ENCODE measurements at places on chromosomes 6 and 20.

DNA sequence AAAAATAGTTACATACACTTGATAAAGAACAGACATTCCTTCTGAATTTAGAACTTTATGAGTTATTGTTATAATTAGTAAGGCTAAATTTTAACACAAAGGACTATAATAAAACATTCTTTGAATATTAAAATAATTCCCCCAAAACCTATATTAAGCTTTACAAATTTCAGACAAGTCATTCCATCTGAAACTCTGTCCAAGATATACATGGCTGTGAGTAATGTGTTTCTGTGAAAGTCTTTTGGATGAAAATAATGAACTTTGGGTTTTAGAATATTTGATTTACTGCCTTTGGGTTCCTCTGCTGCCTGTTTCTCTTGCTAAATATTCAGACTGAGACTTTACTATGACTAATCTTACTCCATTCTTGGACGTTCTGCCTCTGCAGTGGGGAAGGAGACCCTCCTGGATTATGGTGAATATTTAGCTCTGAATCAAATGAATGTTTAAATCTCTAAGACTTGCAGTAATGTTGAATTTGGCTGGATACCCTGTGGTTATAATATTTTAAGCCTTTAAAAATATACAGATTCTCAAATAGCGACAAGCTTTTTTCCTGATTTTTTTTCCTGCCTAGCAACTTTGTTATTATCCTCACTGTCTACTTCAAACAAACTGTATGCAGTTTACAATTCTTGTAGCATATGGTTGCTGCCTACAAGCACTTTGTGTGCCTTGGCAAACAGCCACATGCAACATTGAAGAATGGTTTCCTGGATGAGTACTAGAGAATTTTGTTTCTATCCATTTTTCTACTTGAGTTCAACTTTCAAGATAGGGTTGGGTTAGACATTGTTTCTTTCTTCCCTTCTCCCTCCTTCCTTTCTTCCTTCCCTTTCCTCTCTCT lies 51.4 kb downstream of the TXLNB start:
- H3K4me3 ChIP-seq, result no peak overlapping the region
- H3K27ac ChIP-seq, result no peak overlapping the region
- DNase-seq, result no peak

GRCh38 chr6:167502471-167502870 lies 177.6 kb downstream of the TTLL2 start:
- H3K36me3 ChIP-seq, result no peaks in the 10 kb centered on the region
- no peak for DNase-seq
- no peak overlapping the region for H3K4me3 ChIP-seq
- H3K27ac ChIP-seq, result no peak overlapping the region
- no peaks in the 10 kb centered on the region for H3K4me1 ChIP-seq

DNA sequence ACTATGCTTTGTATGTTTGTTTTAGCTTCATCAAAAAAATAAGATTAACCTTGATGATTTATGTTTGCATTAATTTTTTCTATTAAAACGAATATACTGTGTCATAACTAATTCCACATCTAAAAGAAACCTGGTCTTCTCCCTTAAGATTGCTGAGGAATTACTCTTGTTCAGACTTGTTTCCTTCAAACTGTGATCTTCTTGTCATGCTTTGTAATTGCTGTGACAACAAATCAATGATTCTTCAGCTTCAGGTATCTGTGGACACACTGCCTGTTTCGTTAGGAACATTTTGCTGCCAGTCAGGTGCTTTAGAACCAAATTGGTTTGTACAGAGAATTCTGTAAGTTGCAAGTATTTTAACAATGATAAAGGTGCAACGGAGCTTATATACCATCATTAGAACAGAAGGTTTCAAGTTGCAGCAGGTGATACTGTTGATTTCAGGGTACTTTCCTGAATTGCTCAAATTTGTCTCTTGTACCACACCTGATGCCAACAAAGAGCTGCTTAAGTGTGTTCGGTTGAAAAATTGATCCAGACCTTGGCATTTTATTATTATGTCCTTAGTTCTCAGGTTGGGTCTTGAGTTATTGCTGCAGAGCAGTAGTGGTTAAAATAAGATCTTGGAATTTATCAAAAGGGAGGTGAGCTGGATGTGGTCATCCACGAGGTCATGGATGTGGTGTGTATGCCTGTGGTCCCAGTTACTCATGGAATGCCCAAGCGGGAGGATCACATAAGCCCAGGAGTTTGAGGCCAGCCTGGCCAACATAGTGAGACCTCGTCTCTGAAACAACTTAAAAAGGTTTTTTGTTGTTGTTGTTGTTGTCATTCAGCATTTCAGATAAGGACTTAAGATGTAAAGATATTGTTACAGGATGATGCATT lies 19.5 kb downstream of the SYTL3 start:
- no peaks in the 10 kb centered on the region for H3K4me1 ChIP-seq
- H3K4me3 ChIP-seq, result no peak overlapping the region

GRCh38 chr20:13878566-13878965 lies 93.7 kb downstream of the NDUFAF5 start:
- H3K27ac ChIP-seq, result no peak overlapping the region
- H3K4me3 ChIP-seq, result no peak overlapping the region
- H3K27me3 ChIP-seq, result no peaks in the 10 kb centered on the region
- H3K36me3 ChIP-seq, result no peaks in the 10 kb centered on the region
- no peaks in the 10 kb centered on the region for H3K4me1 ChIP-seq

DNA sequence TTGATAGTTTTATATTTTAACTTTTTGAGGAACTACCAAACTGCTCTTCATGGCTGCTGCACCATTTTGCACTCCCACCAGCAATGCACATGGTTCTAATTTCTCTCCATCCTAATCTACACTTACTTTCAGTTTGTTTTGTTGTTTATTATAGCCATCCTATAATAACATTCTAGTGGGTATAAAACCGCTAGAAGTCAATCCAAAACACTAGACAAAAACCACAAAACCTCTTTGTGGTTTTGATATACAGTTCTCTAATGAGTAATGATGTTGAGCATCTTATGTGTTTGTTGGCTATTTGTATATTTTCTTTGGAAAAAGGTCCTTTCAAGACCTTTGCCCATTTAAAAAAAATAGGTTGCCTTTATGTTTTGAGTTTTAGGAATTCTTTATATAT lies 5.6 kb downstream of the RPP21 start:
- H3K36me3 ChIP-seq, result no peaks in the 10 kb centered on the region
- H3K4me1 ChIP-seq, result peaks cover 5% of the 10 kb centered on the region
- no peaks in the 10 kb centered on the region for H3K27me3 ChIP-seq
- DNase-seq, result no peak

DNA sequence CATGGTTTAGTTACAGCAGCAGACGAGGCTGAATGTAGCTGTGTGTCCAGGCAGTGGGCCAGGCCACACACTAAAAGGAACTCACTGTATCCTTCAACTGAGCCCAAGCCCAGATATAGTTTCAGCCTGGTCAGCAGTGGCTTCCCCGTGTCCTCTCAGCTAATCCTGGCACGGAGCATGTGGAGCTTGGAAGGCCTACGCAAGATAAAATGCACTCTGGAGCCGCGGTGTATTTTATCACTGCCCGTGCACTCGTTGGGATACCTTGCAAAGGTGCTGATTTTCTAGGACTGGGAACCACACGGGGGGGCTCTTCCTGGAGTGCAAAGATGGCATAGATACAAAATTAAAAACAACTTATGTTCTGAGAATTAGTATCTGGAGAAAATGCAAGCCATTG lies 48.4 kb upstream of the IYD start:
- no peak overlapping the region for H3K4me3 ChIP-seq
- H3K27ac ChIP-seq, result no peak overlapping the region
- no peak for DNase-seq

GRCh38 chr20:59378396-59378795 lies 78.0 kb downstream of the EDN3 start:
- H3K36me3 ChIP-seq, result no peaks in the 10 kb centered on the region
- peaks cover 9% of the 10 kb centered on the region for H3K27me3 ChIP-seq
- DNase-seq, result no peak
- no peaks in the 10 kb centered on the region for H3K4me1 ChIP-seq
- no peak overlapping the region for H3K27ac ChIP-seq

GRCh38 chr6:129842881-129843409 lies 18.2 kb downstream of the TMEM244 start:
- H3K36me3 ChIP-seq, result no peaks in the 10 kb centered on the region
- no peaks in the 10 kb centered on the region for H3K4me1 ChIP-seq
- no peak for DNase-seq
- no peaks in the 10 kb centered on the region for H3K27me3 ChIP-seq
- H3K4me3 ChIP-seq, result no peak overlapping the region

DNA sequence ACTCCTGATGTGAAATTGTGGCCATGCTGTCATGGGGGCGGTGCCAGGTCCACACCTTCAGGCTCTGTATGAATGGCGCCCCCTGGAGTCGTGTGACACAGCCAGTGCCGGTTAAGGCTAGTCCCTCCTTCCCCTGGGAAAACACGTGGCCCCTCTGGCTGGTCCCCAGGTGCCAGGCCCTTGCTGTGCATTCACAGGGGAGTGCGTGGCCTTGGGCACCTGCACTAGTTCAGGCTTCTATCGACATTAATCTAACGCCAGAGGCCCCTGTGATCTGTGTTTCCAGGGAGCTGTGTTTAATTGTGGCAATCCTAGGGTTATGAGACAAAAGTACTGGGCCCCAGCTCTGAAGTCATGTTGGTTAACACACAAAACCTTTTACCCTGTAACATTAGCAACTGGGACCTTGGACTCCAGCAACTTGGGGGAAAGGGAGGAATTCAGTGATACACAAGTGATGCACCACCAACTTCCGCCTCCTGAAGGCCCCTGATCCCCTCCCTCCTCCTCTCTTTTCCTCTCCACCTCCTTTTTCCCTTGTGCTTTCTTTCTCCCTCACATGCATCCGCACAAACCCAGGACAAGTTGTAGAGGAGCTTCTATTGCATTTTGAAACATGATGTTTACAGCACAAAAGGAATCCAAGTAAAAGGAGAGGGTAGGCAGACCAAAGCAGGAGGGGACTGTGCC lies 74.0 kb downstream of the SSR1 start:
- H3K4me3 ChIP-seq, result no peak overlapping the region
- peaks cover 7% of the 10 kb centered on the region for H3K36me3 ChIP-seq
- DNase-seq, result no peak

- no peaks in the 10 kb centered on the region for H3K4me1 ChIP-seq
- H3K27ac ChIP-seq, result no peak overlapping the region
- H3K27me3 ChIP-seq, result no peaks in the 10 kb centered on the region
- no peaks in the 10 kb centered on the region for H3K36me3 ChIP-seq
These were observed 996.8 kb upstream of the CITED2 start for GRCh38 chr6:140370976-140371870.

GRCh38 chr20:57685146-57685758 lies 24.6 kb downstream of the PMEPA1 start:
- peaks cover 53% of the 10 kb centered on the region for H3K4me1 ChIP-seq
- no peaks in the 10 kb centered on the region for H3K27me3 ChIP-seq
- DNase-seq, result no peak
- no peaks in the 10 kb centered on the region for H3K36me3 ChIP-seq
- no peak overlapping the region for H3K27ac ChIP-seq

- no peak overlapping the region for H3K4me3 ChIP-seq
- no peak overlapping the region for H3K27ac ChIP-seq
- H3K27me3 ChIP-seq, result no peaks in the 10 kb centered on the region
- DNase-seq, result no peak
These were observed 213.2 kb upstream of the MYLIP start for GRCh38 chr6:15915508-15916178.

DNA sequence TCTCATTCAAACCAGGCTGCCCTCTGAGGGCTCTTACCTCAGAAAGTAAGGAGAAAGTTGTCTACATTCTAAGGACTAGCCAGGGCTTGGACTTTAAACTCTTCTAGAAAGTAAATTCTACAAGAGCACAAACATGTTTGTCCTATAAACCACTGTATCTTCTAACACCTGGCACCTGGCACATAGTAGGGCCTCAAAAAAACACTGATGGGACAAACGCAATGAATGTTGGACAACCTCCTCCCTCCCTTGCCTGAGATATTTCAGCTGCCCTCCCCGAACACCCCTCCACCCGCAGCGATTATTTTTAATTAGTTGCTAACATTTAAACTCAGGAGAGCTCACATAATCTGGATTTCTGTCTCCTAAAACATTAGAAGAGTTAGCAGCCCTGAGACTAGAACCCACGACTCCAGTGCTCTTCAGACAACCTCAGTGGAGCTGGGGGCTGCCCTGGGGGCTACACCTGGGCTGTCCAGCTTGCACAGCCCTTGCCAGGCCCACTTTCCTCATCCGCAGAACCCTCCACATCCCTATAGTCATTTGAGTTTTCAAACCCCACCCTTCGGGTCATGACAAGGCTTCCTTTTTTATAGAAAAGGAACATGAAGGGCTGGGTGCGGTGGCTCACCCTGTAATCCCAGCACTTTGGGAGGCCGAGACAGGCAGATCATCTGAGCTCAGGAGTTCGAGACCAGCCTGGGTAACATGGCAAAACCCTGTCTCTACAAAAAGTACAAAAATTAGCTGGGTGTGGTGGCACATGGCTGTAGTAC lies 4.9 kb downstream of the HCK start:
- no peak overlapping the region for H3K4me3 ChIP-seq
- no peak for DNase-seq
- no peaks in the 10 kb centered on the region for H3K36me3 ChIP-seq
- no peaks in the 10 kb centered on the region for H3K4me1 ChIP-seq
- no peak overlapping the region for H3K27ac ChIP-seq

DNA sequence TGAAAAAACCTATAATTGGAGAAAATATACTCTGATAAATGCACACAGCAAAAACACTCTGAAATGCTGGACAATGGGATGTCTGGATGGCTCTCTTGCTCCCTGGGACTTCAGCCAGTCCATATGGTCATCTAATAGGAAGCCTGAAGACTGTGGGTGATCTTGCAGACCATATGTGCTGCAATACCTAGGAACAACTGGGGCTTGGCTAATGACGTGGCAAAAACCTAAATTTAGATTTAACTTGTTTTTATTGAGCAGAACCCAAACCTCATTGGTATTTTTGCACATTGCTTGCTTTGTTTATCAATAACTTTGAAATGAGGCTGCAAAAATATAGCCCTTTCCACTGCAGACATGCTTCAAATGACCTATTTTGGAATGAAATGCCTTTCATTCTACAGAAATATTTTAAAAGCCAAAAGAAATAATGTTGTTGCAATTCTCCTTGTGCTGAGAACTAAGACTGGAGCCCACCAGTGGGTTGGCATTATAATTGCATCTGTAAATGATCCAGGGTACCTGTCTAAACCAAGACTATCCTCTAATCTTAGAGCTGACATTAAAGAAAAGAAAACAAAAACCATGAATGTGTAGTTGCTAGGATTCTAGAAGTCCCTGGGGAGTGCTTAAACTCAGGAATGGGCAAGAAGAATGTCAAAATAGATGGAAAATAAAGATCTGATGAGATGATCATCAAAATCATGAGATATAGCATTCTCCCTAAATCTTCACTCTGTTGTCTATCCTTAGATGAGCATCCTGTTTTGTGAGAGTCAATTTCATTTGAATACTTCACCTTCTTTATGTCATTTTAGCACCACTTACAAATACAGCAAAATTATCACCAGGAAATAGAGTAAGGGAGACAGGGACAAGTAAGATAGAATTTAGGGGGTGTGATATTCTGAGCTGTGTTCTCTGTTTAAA lies 152.1 kb upstream of the RIMS1 start:
- no peaks in the 10 kb centered on the region for H3K27me3 ChIP-seq
- no peak overlapping the region for H3K27ac ChIP-seq
- no peaks in the 10 kb centered on the region for H3K4me1 ChIP-seq
- no peak overlapping the region for H3K4me3 ChIP-seq

- no peaks in the 10 kb centered on the region for H3K4me1 ChIP-seq
- no peak for DNase-seq
- H3K36me3 ChIP-seq, result no peaks in the 10 kb centered on the region
- no peak overlapping the region for H3K4me3 ChIP-seq
- no peak overlapping the region for H3K27ac ChIP-seq
These were observed 12.2 kb downstream of the MMP24 start for GRCh38 chr20:35238735-35239134.

- DNase-seq, result no peak
- H3K27ac ChIP-seq, result no peak overlapping the region
- H3K4me3 ChIP-seq, result no peak overlapping the region
- H3K36me3 ChIP-seq, result no peaks in the 10 kb centered on the region
- peaks cover 5% of the 10 kb centered on the region for H3K4me1 ChIP-seq
These were observed 7.6 kb downstream of the MAPK14 start for GRCh38 chr6:36035225-36035624.
